ENCODE measurements at places on chromosomes 4 and X. TPM values are rescaled to one million over a fixed set of nuclear protein-coding genes. Genes with fewer than 3 reads are reported as not detected.

Gene NEUROG2
- polyA plus RNA-seq = not detected

Gene RADX
- polyA plus RNA-seq = 2.4 TPM

Gene MAGEC2
- not detected for polyA plus RNA-seq

DNA sequence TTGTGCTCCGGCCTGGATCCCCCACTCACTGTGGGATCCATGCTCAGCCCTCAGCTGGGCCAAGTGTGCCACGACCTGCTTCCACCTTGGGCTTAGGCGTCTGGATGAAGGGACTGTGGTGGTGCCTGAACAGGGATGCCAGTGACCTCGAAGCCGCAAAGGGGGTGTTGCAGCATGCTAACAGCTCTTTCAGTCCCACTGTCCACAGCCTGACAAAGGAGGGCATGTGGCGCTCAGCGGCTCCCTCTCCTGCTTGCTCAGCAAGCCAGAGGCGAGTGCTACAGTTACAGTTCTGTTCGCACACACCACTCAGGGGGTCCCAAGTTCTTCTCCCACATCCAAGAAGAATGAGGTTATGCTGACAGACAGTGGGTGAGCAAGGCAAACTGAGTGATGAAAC lies 5.2 kb upstream of the IGBP1 start:
- no peak for DNase-seq

All from naive thymus-derived CD4-positive, alpha-beta T cell (primary cell).